ENCODE measurements at places on chromosomes 12 and 14. TPM values are rescaled to one million over a fixed set of nuclear protein-coding genes. Genes with fewer than 3 reads are reported as not detected.

DNA sequence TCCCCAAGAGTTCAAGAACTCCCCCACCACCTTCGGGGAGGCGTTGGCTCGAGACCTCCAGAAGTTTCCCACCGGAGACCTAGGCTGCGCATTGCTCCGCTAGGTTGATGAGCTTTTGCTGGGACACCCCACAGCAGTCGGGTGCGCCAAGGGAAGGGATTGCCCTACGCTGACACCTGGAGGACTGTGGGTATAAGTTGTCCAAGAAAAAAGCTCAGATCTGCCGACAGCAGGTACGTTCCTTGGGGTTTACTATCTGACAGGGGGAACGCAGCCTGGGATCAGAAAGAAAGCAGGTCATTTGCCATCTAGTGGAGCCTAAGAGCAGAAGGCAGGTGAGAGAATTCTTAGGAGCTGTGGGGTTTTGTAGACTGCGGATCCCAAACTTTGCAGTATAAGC is 98.8 kb downstream of the FRMD6 start:
- no peaks in the 10 kb centered on the region for H3K36me3 ChIP-seq
- no peaks in the 10 kb centered on the region for H3K27me3 ChIP-seq
- H3K4me1 ChIP-seq = no peaks in the 10 kb centered on the region
- H3K4me3 ChIP-seq = no peak overlapping the region
- no peak for DNase-seq

GRCh38 chr12:50187084-50187900 is 20.1 kb upstream of the CERS5 start:
- peaks cover 39% of the 10 kb centered on the region for H3K36me3 ChIP-seq
- no peaks in the 10 kb centered on the region for H3K27me3 ChIP-seq
- H3K27ac ChIP-seq = no peak overlapping the region
- H3K4me3 ChIP-seq = no peak overlapping the region
- peaks cover 12% of the 10 kb centered on the region for H3K4me1 ChIP-seq

DNA sequence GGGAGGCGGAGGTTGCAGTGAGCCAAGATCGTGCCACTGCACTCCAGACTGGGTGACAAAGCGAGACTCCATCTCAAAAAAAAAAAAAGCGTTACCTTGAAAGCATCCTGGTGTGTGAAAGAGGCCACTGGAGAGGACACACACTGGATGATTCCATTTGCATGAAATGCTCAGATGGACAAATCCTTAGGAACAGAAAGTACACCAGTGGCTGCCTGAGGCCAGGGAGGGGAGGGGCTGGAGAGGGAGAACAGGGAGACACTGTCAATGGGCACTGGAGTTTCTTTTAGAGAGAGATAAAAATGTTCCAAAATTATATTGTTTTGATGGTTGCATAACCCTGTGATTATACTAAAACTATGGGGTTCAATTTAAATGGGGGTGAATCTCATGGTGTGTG is 19.7 kb downstream of the TESC start:
- H3K27me3 ChIP-seq = no peaks in the 10 kb centered on the region
- H3K36me3 ChIP-seq = no peaks in the 10 kb centered on the region
- no peak for DNase-seq

DNA sequence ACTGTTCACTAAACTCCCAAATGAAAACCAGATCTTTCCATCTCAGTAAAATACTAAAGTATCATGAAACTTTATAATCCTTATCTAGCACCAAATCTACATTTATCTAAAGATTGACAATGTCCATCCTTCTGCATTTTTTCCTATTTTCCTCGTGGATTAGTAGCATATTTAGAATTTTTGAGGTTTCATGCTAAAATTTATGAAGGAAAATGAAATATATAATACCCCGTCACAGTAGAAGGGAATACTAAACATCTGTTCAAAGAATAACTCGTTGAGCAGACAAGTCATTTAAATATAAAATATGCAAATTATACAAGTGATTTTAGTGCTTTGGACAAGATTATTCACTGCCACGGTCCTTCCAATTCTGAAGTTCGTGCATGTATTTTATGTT is 122.7 kb upstream of the SLCO1C1 start:
- no peak for DNase-seq
- H3K27me3 ChIP-seq = no peaks in the 10 kb centered on the region
- no peak overlapping the region for H3K27ac ChIP-seq
- H3K36me3 ChIP-seq = no peaks in the 10 kb centered on the region

TAS2R46 gene
- total RNA-seq = 1.3 TPM

Measured in upper lobe of right lung (tissue), 1 donor.